AG04450 (cell line): ENCODE measurements at places on chromosomes 7 and 10.

GRCh38 chr10:133419211-133419950 is 5.0 kb downstream of the SPRN start:
- DNase-seq, result no peak

GRCh38 chr10:11823989-11824346 is 812 bp downstream of the PROSER2 start:
- DNase-seq, result no peak

DNA sequence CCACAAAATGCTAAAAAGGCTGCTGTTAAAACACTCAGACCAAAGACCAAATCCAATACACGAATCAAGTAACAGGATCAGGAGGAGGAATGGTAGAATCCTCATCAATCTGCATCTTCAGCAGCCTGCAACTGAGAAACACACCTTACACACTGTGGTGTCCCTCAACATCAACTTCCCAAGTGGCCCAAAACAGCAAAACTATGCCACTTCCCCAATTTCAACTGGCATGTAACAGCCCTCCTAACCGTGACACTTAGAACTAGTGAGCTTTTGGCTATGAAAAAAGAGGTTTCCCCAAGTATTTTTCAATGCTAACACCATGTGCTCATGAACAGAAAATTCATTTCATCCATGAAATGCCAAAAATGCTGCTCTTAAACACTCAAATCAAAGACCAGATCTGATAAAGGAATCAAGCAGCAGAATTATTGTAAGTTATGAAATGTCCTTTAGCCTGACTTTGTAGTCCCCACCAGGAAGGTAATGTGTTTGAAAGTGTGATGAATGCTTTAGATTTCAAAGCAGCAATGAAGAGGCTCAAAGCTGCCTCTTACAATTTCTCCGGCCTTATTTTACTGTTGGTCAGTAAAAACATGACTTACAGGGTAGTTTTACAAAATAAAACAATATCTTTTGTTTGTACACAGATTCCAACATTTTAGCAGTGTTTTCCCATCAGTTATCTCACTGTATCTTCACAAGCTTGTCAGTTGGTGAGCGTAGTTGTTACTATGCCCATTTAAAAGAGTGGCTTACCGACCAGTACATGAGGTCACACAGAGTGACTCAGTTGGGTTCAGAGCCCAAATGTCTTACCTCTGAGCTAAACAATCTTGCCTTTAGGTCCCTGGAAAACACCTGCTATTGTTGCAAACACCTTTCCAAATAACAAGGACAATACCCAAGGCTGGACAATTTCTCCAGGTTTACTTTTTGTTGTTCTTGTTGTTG is 65.7 kb upstream of the ASAH2 start:
- DNase-seq, result no peak

GRCh38 chr7:73533742-73534141 is 11.6 kb upstream of the BAZ1B start:
- no peak for DNase-seq

DNA sequence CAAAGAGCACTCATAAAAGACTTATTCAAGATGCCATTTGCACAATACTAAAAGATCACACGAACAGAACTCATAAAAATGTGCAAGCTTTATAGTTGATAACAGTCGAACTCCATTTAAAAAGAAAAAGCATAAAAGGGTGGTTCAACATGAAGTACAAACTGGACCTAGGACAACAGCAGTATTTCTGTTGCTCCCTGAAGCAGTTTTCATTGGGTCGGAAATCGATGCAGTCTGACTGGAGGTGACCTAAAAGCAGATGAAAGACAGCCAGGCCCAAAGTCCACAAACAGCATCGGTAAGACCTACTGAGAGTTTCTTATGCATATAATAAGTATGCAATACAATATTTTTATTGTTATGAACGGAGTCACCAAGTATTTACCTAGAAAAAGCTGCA is 23.9 kb downstream of the FAM171A1 start:
- DNase-seq, result no peak

GRCh38 chr10:57628592-57629284 is 639.0 kb downstream of the IPMK start:
- DNase-seq, result no peak

GRCh38 chr10:72088889-72089575 is 681 bp upstream of the SPOCK2 start:
- no peak for DNase-seq

DNA sequence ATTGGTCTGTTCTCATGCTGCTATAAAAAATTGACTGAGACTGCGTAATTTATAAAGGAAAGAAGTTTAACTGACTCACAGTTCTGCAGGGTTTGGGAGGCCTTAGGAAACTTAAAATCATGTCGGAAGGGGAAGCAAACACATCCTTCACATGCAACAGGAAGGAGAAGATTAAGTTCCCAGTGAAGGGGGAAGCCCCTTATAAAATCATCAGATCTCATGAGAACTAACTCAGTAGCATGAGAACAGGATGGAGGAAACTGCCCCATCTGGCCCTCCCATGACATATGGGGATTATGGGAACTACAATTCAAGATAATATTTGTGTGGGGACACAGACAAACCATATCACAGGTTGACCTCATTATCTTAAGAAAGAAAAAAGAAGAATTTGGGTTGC is 134.5 kb downstream of the PPP1R3A start:
- DNase-seq, result no peak

- no peak for DNase-seq
Observed at GRCh38 chr7:2036786-2037185, 196.0 kb downstream of the MAD1L1 start.

- DNase-seq, result no peak
Observed at GRCh38 chr7:149147752-149148653, 750 bp downstream of the ZNF398 start.

GRCh38 chr10:55203319-55203718 is 402.3 kb upstream of the PCDH15 start:
- peak; percentile 7 for DNase-seq

- DNase-seq, result no peak
Observed at GRCh38 chr10:44015702-44016500, 367.2 kb upstream of the ZNF32 start.

- no peak for DNase-seq
Observed at GRCh38 chr7:110650328-110650727, 440.6 kb upstream of the LRRN3 start.

GRCh38 chr7:47873762-47874161 is 74.5 kb downstream of the PKD1L1 start:
- no peak for DNase-seq

- no peak for DNase-seq
Observed at GRCh38 chr10:25954851-25955250, 20.8 kb downstream of the MYO3A start.

DNA sequence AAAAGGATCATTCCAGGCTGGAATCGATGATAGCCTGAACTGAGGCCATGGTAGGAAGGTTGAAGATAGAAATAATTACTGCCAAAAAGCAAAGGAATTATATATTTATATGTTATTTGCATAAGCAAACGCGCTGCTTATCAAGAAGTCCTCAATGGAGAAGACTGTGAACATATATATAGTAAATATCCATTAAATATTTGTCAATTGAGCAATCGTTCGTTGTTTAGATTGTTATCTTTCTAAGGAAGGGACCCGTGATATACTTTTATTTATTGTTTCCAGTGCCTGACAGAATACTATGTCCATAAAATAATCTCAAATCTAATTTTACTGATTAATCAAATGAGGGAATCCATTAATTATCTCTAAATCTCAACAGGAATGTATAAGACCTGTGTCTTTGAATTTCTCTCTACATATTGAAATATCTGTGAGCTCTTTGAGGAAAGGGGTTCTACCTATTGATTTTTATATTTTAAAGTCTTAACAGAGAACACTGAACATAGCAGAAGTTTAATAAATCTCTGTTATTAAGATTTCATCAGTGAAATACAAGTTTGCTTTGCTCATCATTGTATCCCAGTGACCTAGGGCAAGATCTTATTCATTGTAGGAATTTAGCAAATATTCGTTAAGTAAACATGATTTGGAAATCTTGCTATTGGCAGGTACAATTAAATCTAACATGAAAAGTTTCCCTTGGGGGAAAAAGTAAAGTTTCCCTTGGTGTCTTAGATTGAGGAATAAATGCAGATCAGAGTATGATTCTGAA is 12.0 kb upstream of the HERC4 start:
- DNase-seq, result no peak

GRCh38 chr7:84757761-84758160 is 429.1 kb downstream of the SEMA3D start:
- no peak for DNase-seq

DNA sequence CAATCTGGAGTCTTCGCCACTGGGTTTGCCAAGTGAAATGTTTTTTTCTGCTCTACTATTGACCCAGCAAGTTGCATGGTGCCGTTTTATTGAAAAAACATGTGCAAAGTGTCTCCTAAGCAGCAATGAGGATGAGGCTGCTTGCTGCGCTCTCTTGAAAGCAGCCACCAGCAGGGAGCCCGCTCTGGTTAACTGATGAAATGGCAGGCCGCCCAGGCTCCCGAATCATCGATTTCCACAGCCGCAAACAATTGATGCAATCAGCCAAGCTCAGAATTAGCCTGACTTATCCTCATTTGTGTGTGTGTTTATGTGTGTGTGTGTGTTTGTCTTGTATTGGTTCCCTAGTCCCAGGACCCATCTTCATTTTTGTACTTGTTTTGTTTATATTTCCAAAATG is 22.2 kb upstream of the LYZL1 start:
- no peak for DNase-seq

DNA sequence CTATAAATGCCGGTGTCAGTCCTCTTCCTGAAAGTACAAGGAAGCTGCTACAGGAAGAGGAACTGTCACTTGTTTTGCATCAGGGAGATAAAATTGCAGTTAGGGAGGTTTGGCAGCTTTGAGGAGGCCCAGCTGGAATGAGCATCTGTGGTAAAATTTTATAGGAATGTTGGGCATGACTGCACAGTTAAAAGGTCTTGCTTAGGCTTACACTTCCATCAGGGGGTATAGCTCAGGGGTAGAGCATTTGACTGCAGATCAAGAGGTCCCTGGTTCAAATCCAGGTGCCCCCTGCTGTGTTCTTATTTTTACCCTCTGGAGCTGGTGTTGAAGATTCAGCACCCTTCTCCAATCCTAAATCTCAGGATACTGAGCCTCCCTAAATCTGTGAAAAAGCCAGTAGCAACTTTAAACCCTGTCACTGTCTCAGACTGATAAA is 65.9 kb downstream of the ZNF467 start:
- DNase-seq, result no peak

DNA sequence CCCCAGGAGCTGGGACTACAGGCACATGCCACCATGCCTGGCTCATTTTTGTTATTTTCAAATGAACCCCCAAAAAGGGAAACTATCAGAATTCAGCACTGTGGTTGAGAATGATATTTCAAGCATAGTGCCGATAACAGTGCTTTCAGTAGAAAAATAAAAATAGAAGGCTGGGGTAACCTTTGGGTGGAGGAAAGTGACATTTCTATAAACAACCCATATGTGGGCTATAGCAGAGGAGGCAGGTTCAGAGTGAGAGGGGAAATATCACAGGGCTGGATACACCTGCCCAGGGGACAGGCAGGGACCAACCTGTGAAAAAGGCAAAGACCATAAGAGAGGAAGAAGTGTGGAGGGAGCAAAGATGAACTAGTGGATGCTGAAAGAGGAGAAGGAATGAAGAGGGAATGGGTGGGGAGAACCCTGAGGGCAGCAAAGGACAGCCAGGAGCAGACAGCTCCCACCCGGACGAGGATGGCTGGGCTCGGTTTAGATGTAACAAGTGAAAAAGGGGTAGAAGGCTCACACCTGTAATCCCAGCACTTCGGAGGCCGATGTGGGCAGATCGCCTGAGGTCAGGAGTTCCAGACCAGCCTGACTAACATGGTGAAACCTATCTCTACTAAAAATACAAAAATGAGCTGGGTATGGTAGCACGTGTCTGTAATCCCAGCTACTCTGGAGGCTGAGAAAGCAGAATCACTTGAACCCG is 56.5 kb downstream of the MAP3K8 start:
- DNase-seq, result no peak

- DNase-seq, result no peak
Observed at GRCh38 chr10:34574353-34574934, 240.7 kb downstream of the PARD3 start.

DNA sequence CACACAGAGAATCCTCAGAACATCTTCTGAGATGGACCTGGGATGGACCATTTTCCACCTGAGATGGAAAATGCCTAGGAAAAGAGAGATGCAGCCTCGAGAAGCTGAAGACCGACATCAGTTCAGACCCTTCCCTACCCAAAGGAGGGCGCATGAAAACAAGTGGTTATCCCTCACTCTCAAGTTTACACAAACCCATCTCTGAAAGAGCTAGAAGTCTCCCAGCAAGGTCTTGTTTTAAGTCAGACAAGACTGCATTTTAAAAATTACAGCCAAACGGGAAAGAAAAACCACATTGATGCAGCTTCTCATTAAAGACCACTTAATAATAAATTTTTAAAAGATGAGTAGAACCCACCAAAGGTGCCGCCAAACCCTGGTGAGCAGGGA is 1.3 kb downstream of the RAPGEF5 start:
- no peak for DNase-seq
